NCI-H1694 (cell line): ENCODE measurements at places on chromosomes 5 and 9.

GRCh38 chr9:135907006-135907430, 328 bp downstream of the CAMSAP1 start:
- no peak for DNase-seq

- DNase-seq = no peak
These were observed 185.6 kb upstream of the POU5F2 start for GRCh38 chr5:93926831-93927620.

- DNase-seq = no peak
These were observed 720.6 kb downstream of the PTPRD start for GRCh38 chr9:9892217-9892616.

- DNase-seq = no peak
These were observed 92.3 kb downstream of the GAS1 start for GRCh38 chr9:86854898-86855523.

DNA sequence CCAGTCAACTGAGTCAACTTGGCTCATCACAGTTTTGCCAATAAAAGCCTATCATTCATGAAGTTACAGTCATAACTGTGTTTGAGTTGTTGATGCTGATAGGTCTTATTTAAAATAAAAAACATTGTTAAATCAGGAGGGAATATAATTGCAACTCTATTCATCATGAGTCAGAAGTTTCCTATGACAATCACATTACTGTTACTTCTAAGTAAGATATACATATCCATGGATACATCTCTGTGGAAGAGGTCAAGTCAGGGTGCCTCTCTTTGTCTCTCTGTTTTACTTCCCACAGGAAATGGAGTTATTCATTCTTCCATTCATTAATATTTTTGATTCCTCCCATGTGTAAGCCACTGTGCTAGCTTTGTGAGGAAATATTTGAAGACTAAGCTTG, 2015.4 kb upstream of the WWC1 start:
- DNase-seq = no peak

- peak; percentile 82 for DNase-seq
These were observed 136.5 kb upstream of the ABCA1 start for GRCh38 chr9:105064248-105065097.

DNA sequence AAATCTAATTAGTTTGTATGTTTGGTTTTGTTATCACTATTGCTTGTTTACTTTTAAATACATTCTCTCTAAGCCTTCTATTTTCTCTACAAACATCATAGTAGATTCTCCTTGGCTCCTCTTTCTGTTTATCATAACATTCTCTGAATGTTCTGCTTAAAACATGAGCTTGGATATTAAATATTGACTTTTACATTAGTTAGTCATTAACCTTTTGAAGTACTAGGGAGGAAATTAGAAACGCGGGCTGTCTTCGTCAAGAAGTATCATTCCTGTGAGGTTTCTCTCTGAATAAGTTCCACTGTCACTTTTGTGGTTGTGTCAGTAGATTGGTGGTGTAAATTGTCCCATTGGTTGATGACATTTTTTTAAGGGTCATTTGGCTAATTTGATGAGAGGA, 821.5 kb downstream of the EFNA5 start:
- no peak for DNase-seq

DNA sequence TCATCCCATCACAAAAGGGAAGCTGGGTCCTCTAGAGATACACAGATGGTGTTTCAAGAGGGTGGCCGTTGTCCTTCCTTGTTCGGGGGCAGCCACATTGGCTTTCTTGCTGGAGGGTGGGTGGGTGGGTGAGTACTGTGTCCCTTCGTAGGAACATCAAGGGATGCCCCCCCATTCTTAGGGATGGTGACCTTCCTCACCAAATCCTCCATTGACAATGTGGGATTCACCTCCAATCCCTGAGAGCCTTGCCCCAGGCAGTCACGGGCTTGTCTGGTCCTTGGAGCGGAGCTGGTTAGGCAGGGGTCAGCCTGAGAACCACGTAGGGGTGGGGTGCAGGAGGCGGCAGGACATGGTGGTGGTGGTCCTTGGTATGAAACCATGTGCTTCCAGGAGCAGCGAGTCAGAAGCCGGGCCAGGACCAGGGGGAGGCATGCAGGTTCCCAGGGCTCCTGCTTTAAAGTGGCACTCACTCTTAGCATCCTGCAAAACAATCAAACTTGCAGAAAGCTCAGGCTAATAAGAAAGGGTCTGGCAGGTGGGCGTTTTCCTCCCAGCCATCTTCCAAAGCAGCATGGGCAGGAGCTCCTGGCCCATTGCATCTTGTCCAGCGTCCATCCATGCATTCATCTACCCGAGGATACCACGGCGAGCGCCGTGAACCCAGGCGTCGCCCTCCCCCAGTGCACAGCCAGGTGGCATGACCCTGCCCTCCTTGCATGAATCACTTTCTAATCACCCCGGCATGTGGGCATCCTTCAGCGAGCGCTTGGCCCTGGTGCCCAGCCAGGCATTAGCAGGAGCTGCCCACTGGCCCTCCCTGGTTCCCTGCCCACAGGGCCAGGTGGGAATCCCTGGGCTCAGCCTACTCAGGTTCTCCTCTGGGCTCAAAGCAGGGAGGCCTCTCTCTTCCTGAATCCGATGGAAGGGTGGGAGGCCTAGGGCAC, 76.4 kb downstream of the NTNG2 start:
- DNase-seq = no peak

DNA sequence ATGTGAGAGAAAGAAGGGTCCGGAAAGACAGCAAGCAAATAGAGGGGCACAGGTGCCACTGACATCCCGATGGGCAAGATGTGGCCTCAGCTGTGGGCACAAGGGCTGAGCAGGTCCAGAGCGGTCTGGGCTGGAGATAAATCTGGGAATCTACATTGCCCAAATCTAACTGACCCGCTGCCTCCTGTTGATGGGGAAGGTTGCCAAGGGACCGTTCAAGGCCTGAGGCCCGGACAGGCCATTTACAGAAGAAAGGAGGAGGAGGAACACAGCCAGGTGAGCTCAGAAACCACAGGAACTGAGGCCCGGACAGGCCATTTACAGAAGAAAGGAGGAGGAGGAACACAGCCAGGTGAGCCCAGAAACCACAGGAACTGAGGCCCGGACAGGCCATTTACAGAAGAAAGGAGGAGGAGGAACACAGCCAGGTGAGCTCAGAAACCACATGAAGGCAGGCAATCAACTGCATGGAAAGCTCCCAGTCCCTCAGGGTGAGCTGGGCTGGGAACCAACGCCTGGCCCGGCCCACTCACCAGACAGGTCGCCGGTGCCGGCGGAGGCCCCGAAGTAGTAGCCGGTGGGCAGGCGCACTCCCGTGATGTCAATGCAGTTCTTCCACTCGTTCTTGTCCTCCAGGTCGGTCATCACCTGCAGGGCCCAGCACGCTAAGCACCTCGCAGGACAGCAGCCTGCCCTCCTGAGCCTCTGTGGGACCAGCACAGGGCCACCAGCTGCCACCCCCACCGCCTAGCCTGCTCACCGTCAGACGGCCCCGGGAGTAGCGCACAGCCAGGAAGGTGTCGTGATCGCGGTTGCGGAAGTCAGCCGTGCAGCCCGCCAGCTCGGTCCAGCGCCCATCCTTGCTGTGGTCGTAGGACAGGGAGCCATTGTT, 14.6 kb downstream of the LMAN2 start:
- DNase-seq = no peak

- no peak for DNase-seq
These were observed 96.1 kb downstream of the MRPL36 start for GRCh38 chr5:1703352-1704050.

- DNase-seq = no peak
These were observed 25.4 kb downstream of the SERINC5 start for GRCh38 chr5:80230269-80230992.

DNA sequence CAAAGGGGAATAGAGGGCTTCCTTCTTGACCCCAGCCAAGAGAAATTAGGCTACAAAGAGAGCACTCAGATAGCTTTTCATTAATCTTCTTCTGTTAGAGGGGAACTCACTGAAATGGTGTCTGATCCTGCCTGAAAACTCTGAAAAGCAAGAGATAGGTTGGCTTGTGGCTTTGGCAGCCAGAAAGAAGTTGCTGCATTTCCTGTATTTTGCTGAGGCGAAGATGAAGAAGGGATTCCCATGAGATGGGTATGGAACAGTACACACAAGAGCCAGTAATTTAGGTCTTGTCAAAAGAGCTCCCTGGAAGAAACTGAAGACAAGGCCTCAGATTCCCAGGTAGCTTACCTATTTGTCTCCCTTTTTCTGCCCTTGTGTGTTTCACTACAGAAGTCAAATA, 120.9 kb upstream of the TARS1 start:
- DNase-seq = no peak

DNA sequence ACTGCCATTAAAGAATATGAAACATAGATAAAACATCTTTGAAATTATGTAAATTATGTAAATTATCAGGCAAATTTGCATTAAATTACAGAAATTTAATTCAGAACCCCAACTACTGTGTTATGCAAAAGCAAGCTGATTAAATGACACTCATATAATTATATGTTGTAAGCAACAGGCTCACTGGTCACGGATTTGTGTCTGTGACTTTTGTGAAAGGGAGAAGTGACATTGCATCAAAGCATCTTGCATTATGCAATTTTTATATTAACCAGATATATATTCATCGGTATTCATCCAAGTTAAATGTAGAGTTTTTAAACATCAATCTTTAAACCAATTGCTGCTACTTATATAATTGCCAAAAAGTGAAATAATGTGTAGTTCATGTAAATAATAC, 13.0 kb upstream of the GLIPR2 start:
- no peak for DNase-seq

- no peak for DNase-seq
These were observed 649.4 kb downstream of the CCDC171 start for GRCh38 chr9:16202221-16202620.

DNA sequence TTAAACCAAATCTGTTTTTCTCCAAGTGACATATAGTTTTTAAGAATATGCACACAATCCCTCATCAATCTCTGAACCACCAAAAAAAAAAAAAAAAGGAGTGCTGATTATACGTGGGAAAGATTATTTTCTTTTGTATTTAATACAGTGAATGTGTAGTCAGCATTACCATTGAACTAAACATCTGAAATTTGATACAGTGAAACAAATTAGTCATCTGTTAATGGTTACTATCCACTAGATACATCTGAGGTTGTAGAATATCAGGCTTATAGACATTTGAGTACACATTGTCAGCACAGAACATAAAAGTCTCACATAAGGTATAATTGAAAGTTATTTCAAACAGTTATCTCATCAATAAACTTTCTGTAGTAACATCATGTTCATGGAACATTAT, 87.0 kb downstream of the SLF1 start:
- no peak for DNase-seq

GRCh38 chr5:95262933-95263660, 21.8 kb downstream of the MCTP1 start:
- DNase-seq = no peak

DNA sequence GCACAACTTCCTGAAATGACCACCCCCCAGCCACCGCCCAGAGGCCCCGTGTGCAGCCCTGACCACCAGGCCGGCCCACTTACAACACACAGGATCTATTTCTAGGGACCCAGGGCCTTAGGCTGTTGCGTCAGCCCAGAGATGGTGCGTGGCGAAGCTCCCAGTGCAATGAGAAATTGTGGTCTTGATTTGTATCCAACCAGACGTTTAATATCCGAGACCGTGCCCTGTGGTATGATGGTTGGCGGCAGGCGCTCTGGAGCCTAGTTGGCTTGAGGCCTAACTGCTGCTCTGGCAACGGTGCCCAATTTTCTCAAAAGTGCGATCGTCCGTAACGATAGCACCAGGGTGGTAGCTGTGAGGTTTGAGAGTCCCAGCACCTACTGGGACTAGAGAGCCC, 32.6 kb upstream of the SLC6A19 start:
- DNase-seq = peak; percentile 43

- DNase-seq = no peak
These were observed 4.9 kb downstream of the TPRN start for GRCh38 chr9:137195525-137196220.

GRCh38 chr5:135219868-135220267, 179.2 kb downstream of the MACROH2A1 start:
- DNase-seq = no peak

DNA sequence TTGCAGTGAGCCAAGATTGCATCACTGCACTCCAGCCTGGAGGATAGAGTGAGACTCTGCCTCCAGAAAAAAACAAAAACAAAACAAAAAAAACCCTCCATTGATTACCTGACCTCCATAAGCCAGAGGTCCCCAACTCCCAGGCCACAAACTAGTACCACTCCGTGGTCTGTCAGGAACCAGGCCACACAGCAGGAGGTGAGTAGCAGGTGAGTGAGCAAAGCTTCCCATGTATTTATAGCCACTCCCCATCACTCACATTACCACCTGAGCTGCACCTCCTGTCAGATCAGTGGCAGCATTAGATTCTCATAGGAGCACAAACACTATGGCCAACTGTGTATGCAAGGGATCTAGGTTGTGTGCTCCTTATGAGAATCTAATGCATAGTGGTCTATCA, 13.7 kb upstream of the BTF3 start:
- no peak for DNase-seq

DNA sequence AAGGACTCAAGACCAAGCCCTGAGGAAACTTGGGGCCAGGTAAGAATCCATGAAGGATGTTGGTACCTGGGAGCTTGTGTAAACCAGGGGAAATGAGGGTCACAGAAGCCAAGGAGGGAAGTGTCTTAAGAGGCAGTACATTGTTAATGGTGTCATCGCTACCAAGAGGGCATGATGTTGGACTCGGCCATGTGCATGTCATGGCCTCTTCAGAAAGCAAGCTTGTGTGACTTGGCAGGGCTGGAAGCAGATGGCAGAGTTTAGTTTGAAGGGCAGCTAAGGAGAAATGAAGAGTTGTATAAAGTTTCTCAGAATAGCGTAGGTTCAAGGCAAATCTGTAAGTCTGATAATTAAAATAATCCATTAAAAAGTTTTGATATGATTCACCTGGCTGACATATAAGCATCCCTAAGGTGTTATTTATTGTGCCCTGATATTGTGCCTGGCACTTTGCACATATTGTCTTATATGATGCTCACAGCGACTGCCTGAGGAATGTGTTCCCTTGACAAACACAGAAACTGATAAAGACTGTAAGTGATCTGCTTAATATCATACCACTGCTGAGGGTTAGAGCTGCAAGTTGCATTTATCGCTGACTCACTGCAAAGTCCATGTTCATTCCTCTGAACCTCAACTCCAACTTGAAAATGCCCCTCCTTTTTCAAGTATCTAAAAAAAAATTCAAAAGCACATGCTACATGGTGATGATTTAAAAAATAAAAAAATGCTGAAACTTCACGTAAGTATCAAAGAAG, 81.3 kb upstream of the PTPN3 start:
- no peak for DNase-seq

GRCh38 chr5:65262096-65262495, 219.6 kb downstream of the ADAMTS6 start:
- no peak for DNase-seq

- DNase-seq = no peak
These were observed 634.0 kb downstream of the MAT2B start for GRCh38 chr5:164139423-164139822.

GRCh38 chr5:150180241-150181026, 9.4 kb upstream of the SLC6A7 start:
- no peak for DNase-seq
